ENCODE measurements at places on chromosomes 11 and 22.

DNA sequence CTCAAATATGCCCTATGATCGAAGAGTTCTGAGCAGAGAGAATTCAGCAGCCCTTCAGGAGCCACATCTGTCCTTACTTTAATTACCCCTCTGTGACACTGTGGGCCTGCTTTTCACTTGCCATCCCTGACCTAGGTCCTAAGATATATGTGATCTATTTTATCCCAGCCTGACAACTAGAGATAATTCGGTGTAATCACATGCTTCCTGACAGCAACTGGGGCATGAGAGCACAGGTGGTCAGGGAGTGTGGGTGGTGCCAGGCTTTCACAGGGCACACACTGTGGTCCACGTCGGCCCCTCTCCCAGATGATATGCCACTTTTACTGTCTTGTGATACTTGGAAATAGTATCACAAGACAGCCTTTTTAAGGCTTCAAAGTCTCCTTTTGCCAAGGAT is 3.9 kb downstream of the TUBA8 start:
- no peak for DNase-seq

DNA sequence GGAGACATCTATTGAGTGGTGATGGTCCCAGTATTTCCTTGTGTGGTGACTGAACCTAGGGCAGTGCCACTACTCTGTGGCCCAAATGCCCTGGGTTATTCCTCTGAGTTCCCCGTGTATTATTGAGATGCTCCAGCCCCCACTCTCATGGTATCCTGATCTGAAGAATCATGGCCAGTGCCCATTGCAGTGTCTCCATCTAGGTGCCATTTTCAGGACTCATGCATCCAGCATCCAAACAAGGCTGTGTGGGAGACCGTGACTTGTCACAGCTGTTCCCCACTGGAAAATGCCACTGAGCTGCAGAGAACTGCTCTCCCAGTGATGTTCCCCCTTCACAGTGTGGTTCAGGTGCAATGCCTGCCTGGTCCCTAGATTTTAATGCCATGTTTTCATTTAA is 24.7 kb downstream of the GGTLC2 start:
- DNase-seq = no peak

- DNase-seq = no peak
Measured at GRCh38 chr11:103789952-103790351, 246.5 kb upstream of the DDI1 start.

GRCh38 chr11:70697701-70698100 is 299.4 kb downstream of the CTTN start:
- DNase-seq = no peak

GRCh38 chr11:85886089-85887056 is 31.2 kb downstream of the CCDC83 start:
- DNase-seq = no peak

DNA sequence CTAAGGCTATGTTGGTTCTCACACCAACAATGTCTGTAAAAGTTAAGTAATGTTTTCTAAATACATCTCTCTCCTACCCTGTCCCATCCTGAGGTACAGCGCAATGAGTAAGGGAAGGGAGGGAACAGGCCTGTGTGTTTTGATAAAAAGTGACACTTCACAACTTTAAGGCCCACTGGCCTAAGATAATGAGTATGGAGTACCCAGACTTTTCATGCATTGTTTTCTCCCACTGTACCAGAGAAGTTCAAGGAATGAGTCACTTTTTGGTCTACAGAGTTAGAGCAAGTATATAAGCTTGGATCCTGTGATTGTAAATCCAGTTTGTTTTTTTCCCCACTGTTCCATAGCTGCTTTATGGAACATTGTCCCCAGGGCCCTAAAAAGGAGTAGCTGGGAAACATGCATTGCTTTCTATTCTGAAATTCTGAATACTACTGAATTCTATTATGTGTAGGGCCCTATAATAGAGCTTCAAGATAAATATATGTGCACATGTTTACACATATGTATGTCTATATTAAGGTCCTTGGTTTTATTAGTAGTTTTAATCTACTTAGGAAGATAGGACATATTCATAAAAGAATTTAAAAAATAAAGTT is 29.8 kb downstream of the KCNE3 start:
- no peak for DNase-seq
